ENCODE measurements at places on chromosomes 13 and 19.

GRCh38 chr13:75372517-75372916 is 109.5 kb downstream of the TBC1D4 start:
- DNase-seq: no peak

GRCh38 chr13:98523455-98524102 is 53.3 kb downstream of the STK24 start:
- DNase-seq: no peak

DNA sequence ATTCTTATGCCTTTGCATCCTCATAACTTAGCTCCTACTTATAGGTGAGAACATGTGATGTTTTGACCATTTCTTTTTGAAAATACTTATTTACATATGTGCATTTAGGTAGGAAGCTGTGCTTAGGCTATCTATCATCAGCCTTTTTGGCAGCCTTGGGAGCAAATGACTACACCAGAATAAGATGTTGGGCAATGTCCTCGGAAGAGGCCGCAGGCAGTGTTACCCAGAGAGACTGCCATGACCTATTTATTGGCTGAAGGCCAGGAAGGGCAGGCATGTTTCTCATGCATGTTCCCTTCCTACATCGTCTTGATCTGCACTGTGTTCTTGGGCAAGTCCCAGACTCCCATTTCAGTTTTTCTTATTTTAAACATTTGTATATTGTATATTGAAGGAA is 122.3 kb downstream of the B3GLCT start:
- no peak for DNase-seq

GRCh38 chr13:99913167-99913566 is 58.4 kb downstream of the ZIC5 start:
- no peak for DNase-seq

DNA sequence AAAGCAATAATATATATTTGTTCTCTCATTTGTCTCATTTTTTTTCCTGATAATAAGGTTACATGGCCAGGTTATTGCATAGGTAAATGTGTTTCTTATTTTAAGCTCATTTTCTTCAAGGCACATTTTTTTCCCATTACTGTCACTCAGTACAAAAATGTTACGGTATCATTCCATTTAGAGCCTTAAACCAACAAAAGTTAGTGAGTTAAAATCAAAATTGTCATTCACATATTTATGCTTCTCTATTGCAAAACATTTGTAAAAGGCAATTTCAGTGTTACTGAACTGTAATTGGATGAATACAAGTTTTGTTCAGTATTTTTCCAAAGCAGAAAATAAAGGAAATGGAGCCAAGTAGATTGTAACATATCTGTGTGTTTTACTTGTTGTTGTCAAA is 117.6 kb upstream of the MAB21L1 start:
- no peak for DNase-seq

- DNase-seq: no peak
Observed at GRCh38 chr19:7638802-7639465, 2.0 kb downstream of the STXBP2 start.

DNA sequence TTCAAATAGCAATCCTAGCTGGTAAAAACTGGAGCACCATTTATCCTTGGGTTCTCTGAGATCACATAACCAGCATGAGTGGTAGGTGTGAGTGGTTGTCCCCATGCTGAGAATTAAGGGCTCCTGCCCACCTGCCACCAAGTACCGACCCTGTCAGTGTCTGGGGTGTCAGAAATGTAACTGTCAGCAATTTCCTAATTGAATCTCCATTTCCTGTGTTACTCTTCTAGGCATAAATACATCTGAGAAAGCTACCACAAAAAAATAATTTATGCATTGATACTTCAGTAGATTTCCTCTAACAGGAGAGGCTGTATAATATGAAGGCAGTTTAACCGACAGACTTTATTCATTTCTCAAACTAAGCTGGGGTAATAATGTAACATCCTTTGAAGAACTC is 25.1 kb downstream of the CPB2 start:
- no peak for DNase-seq

DNA sequence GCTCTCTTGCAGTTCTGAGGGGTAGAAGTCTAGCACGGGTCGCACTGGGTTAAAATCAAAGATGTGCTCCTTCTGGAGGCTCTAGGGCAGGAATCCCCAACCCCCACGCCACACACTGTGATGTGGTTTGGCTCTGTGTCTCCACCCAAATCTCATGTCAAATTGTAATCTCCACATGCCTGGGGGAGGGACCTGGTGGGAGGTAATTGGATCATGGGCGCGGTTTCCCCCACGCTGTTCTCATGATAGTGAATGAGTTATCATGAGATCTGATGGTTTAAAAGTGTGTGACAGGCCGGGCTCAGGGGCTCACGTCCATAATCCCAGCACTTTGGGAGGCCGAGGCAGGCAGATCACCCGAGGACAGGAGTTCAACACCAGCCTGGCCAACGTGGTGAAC is 26.6 kb upstream of the CALM3 start:
- DNase-seq: peak; percentile 12

DNA sequence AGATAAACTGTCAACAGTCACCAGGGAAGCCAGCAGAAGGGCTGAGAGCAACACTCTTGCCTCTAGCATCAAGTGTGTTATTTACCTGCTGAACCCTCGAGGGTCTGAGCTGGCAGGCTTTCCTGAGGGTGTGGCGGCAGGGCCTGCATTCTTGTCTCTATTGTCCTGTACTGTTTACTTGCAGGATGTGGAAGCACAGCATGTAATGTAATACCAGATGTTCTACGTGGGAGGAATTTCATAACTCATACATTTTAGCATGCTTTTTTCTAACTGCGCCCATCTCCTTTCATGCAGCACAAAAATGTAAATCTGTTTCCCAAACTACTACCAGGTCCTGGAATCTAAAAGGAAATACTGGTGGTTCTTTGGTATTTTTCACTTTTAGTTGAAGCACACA is 153.1 kb downstream of the RGCC start:
- no peak for DNase-seq

GRCh38 chr13:110929104-110929777 is 14.4 kb upstream of the ANKRD10 start:
- no peak for DNase-seq

GRCh38 chr19:33988601-33989000 is 183.7 kb upstream of the LSM14A start:
- DNase-seq: no peak

- peak; percentile 58 for DNase-seq
Observed at GRCh38 chr19:29873024-29873800, 61.4 kb downstream of the CCNE1 start.

Measured in T follicular helper cell (primary cell).